ENCODE measurements at places on chromosomes 7 and 10.

DNA sequence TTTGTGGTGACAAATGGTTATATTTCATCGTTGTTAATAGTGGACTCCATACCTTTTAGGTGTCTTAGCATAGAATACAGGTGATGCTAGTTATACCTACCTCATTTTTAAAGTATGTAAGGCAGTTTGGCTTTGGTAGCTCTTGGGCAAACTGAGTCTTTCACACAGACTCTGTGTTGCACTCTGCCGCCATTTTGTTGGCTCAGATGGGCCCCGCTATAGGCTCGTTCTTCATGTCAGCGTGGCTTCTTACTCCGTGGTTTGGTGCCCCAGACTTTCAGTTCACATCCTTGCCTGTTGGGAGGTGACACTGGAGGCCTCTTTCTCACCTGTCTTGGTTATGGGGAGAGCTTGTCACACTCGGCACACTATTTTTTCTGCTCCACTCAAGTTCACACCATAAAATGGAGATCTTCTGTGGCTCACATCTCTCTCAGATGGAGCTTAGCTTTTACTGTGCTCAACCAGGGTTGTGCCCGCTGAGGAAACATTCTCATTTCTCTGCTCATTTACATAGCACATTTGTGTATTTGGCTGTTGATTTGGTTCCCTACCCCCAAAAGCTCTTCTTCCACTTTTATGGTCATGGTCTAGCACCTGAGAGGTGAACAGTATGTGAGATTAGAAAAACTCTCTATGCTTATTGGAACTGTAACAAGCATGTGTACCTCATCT is 178.5 kb downstream of the ARID5B start:
- no peaks in the 10 kb centered on the region for H3K27me3 ChIP-seq
- DNase-seq = no peak
- peaks cover 96% of the 10 kb centered on the region for H3K4me1 ChIP-seq

DNA sequence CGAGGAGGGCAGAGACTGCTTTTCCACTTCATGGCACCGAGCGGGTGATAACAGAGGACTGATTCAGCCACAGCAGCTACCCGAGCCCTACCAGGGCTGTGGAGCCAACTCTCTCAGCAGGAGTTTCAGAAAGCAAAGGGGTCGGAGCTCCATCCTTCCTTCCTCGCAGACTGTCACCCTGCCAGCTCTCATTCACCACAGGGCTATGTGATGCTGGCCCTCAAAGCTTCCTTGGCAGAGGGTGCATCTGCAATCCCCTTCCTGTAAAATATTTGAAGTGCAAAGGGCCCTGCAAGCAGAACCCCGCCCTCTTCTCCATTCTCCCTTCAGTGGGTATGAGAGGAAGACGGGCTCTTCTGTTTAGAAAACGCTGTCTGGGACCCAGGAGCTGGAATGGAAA is 105.3 kb upstream of the LYZL2 start:
- H3K4me1 ChIP-seq = peaks cover 27% of the 10 kb centered on the region
- no peak overlapping the region for H3K4me3 ChIP-seq
- H3K27ac ChIP-seq = peak overlapping the region; percentile 78
- H3K36me3 ChIP-seq = no peaks in the 10 kb centered on the region
- H3K27me3 ChIP-seq = no peaks in the 10 kb centered on the region

- H3K27ac ChIP-seq = no peak overlapping the region
- H3K27me3 ChIP-seq = no peaks in the 10 kb centered on the region
- no peaks in the 10 kb centered on the region for H3K36me3 ChIP-seq
- H3K4me3 ChIP-seq = no peak overlapping the region
Observed at GRCh38 chr10:21161090-21161625, 264.0 kb upstream of the NEBL start.

DNA sequence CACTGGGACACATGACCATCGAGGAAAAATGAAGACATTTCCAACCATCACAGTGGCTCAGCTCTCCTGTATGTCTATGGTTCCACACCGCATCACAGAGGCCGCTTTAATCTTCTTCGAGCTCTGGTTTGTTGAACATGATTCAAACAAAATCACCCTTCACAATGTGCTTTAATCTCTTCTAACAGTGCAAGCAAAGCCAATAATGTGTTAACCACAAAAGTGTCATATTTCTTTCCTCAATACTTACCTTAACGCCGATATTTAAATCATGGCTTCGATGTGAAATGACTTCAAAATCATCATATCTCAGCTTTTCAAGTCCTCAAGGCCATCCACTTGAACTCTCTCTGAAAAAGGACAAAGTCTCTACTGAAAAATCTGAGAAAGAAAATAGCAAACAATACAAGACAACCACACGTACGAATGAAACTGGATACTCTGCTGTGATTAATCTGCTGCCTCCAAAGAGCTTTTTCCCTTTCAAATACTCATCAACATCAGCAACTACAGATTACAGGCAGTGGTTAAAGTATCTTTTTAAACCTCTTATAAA is 23.0 kb upstream of the SVIL start:
- H3K27me3 ChIP-seq = no peaks in the 10 kb centered on the region
- H3K4me3 ChIP-seq = no peak overlapping the region
- H3K4me1 ChIP-seq = peaks cover 81% of the 10 kb centered on the region

GRCh38 chr7:151381098-151381347 is 28.8 kb downstream of the WDR86 start:
- H3K4me3 ChIP-seq = no peak overlapping the region
- H3K27me3 ChIP-seq = peaks cover 32% of the 10 kb centered on the region
- H3K4me1 ChIP-seq = peaks cover 20% of the 10 kb centered on the region
- peaks cover 12% of the 10 kb centered on the region for H3K36me3 ChIP-seq
- DNase-seq = no peak
- no peak overlapping the region for H3K27ac ChIP-seq

- H3K27me3 ChIP-seq = no peaks in the 10 kb centered on the region
- no peak overlapping the region for H3K4me3 ChIP-seq
- H3K27ac ChIP-seq = no peak overlapping the region
- H3K4me1 ChIP-seq = no peaks in the 10 kb centered on the region
- DNase-seq = no peak
Observed at GRCh38 chr10:97821308-97822038, 28.2 kb upstream of the GOLGA7B start.

GRCh38 chr7:131673576-131673975 is 117.1 kb upstream of the PODXL start:
- H3K4me3 ChIP-seq = no peak overlapping the region
- no peaks in the 10 kb centered on the region for H3K27me3 ChIP-seq
- DNase-seq = no peak
- no peaks in the 10 kb centered on the region for H3K4me1 ChIP-seq
- no peak overlapping the region for H3K27ac ChIP-seq

All from sigmoid colon (tissue), 7 donors.